ENCODE measurements at places on chromosomes 1 and 21.

- DNase-seq: peak; percentile 70
Observed at GRCh38 chr1:105137543-105138457, 1388.1 kb downstream of the AMY1C start.

- DNase-seq: no peak
Observed at GRCh38 chr1:19869929-19870328, 12.3 kb upstream of the OTUD3 start.

DNA sequence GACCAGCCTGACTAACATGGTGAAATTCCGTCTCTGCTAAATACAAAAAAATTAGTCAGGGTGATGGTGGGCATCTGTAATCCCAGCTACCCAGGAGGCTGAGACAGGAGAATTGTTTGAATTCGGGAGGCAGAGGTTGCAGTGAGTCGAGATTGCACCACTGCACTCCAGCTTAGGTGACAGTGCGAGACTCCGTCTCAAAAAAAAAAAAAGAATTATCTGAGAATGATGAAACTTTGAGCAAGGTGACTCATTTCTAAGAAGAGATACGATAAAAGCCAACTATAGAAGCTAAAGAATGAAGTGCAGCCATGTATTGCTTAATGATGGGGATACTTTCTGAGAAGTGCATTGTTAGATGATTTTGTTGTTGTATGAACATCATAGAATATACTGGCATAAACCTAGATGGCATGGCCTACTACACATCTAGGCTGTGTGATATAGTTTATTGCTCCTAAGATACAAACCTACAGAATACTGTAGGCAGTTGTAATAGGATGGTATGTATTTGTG is 64.7 kb downstream of the SNRPE start:
- no peak for DNase-seq

GRCh38 chr21:32426066-32426465 is 13.6 kb downstream of the EVA1C start:
- DNase-seq: no peak

DNA sequence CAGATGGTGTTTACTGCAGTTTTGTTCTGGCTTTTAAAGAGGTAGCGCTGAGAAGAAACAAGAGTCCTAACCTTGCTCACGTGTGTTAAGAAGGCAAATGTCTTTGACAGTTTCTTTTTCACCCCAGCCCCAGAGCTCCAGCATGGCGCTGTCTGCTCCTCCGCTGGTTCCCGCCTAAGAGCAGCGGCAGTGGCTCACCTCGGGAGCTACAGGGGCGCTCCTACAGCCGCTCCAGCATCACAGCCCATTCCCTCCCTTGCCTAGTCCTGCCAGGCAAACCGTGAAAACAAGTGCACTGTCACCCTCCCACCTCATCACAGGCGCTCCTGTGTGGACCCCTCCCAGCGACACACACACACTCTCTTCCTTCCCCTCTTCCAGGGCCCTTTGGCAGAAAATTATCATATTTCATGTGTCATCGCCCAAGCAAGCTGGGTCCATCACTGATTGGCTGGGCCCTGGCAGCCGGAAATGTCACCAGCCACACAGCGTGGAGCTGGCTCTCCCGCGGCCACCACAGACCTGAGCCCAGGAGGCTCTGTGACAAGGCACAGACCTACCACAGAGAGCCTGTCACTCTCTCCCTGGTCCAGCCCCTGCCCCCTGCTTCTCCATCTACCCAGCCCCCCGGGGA is 1.2 kb upstream of the HIVEP3 start:
- DNase-seq: no peak

GRCh38 chr1:83129107-83129506 is 869.8 kb downstream of the TTLL7 start:
- no peak for DNase-seq

- DNase-seq: no peak
Observed at GRCh38 chr1:55367273-55367672, 152.1 kb upstream of the USP24 start.

DNA sequence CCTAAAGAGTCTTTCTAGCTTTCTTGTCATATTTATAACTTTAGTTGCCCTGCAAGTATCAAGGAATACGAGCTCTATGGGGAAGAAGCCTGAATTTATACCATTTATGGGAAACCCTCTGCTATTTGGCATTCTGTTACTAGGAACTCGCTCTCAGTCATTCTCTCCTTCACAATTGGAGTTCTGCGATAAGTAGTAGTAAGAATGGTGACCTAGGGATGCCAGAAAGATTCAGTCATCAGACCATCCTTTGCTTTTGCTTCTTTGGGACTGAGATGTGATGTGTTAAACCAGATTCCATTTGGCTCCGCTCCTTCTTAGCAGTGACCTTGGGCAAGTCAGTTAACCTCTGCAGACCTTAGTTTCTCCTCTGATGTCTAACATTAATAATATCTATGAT is 256.5 kb downstream of the FGGY start:
- DNase-seq: no peak

GRCh38 chr1:9892563-9893528 is 17.2 kb downstream of the CTNNBIP1 start:
- no peak for DNase-seq

- DNase-seq: peak; percentile 66
Observed at GRCh38 chr1:228647523-228648444, 87.5 kb upstream of the RHOU start.
